ENCODE measurements at places on chromosomes 3 and 15.

GRCh38 chr15:75903331-75904239 is at the start of gene FBXO22:
Gene FBXO22 (plus strand): TSS chr15:75903878. CDS start chr15:75903964, 86 bp downstream.
- DNase-seq = peak; percentile 93

- DNase-seq = no peak
These were observed 31.3 kb upstream of the LYSMD4 start for GRCh38 chr15:99764522-99764921.

- peak; percentile 59 for DNase-seq
These were observed 342.2 kb downstream of the GBE1 start for GRCh38 chr3:81419228-81419627.

DNA sequence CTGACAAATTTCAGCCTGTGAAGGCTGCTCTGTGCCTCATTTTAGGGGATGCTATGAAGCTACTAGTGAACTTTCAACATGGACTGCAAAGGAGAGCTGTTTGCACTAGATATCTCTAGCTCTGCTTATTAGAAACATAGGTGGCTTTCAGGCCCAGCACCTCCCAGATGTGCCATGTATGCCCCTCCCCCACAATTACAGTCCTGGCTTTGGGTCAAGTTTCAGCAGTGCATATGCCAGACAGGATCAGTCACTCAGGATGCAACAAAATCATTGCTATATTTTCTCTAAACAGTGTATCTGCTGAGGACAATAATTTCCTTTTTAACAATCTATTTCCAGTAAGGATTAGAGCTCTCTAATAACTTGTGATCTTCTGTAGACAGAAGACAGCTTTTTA is 178.8 kb upstream of the STAC start:
- no peak for DNase-seq

GRCh38 chr3:71713041-71713440 is 12.2 kb downstream of the EIF4E3 start:
- DNase-seq = no peak

- no peak for DNase-seq
These were observed 1.1 kb upstream of the LPP start for GRCh38 chr3:188152660-188153436.

DNA sequence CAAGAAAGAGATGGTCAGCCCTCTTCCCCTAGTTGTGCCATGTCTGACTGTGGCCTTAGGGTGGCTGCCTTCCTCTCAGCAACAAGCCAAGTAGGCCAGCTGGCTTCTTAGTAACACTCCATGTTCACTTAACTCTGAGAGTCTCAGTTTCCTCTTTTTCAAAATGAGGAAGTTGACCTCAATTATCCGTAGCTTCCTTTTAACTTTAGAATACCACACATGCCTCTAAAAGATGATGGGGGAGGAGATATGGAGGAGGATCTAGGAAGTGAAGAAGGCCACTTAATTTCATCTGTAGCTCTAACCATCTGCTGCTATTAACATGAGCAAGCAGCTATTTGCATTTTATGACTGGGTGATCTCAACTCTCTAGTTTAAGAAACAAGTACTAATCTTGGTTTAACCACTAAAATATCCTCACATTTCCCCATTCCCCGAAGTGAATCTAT is 32.9 kb downstream of the CD200R1L start:
- DNase-seq = peak; percentile 49

Data from fibroblast of pulmonary artery (primary cell).